ENCODE measurements at places on chromosomes 2 and 18.

GRCh38 chr2:74458938-74459363 lies 713 bp downstream of the WBP1 start:
- DNase-seq: no peak

- DNase-seq: no peak
These were observed 115.1 kb upstream of the COPS8 start for GRCh38 chr2:236970656-236971010.

- no peak for DNase-seq
These were observed 10.0 kb upstream of the CTIF start for GRCh38 chr18:48528861-48529260.

DNA sequence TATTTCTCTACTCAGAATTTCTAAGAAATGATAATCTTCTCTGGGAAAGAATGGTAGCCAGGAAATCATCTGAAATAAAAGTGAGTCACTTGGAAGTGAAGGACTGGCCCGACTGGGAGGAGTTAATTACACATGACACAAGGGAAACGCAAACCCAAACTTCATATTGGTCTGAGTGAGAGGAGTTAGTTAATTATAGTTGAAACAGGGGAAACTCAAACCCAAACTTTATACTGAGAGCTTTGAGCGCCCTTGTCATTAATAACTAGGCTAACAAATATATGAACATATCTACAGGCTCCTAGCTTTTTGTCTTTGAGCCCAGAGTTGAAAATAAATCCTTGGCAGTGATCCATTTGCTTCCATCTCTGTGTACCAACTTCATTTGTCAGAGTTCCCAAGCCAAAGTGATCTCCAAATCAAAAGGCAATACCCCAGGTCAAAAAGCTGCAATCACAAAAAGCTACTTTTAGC lies 187.8 kb upstream of the COL3A1 start:
- no peak for DNase-seq

DNA sequence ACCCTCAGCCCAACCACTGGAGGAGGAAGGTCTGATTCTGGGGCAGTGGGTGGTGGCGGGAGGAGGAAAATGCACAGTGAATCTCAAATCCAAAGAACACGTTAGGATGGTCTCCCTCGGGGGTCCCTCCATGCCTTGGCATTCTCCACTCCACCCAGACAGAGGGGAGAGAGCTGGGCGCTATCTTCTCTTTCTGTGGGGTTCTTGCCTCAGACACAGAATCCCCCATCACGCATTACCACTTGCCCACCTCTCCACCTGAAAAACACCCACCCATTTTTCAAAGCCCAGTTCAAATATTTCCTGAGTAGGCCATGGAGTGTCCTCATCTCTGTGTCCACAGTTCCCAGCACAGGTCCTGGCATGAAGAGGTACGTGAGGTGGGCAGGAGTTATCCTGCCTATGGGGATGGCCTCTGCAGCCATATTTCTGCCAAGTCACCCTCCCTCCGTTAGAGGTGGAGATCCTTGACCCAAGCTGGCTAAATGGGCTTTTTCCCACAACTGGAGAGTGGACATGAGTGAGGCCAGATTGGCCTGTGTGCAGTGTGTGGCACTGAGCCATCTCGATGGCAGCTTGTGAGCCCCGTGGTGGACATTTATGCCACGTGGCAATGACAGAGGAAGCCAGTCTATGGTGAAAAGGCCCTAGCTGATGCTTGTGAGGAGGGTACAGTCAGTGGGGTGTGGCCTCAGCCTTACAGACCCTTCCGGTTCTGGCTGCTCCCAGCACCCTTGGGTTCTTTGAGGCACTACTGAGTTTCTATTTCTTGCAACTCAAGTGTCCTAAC lies 9.5 kb upstream of the TEX261 start:
- no peak for DNase-seq

Data from activated B cell treated with CpG ODN at 0.5 μM for 24 hours (primary cell).